ENCODE measurements at places on chromosomes 2 and 18. TPM values are rescaled to one million over a fixed set of nuclear protein-coding genes. Genes with fewer than 3 reads are reported as not detected.
A peak's percentile ranks its signal among the peaks of the same experiment; 100 is the strongest.

TXNDC9 gene
- total RNA-seq = 51.8 TPM

GRCh38 chr2:240711701-240712100 lies 20.0 kb downstream of the AQP12A start:
- no peak for DNase-seq

DNA sequence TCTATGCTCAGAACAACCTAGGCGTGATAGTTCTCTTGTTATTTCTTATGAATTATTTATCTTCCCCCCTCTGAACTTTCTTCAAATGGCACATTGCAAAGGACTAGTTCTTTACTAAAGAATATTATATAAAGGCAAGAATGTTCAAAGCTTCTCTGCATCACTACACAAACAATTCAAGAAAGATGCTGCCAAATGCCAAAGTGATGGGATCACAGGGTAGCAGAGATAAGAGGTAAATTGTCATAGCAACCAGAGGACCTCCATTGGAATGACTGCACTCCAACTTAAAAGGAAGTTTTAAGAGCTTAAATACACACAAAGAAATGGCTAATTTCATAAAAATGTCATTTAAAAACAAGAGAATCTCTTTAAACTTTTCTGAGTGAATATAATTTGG lies 72.8 kb downstream of the AQP4 start:
- peak; percentile 92 for DNase-seq

- peak; percentile 20 for DNase-seq
Measured at GRCh38 chr18:43668866-43669265, 391.6 kb upstream of the SYT4 start.

GRCh38 chr18:75977081-75977480 lies 518.0 kb downstream of the ZNF516 start:
- DNase-seq = no peak

DNA sequence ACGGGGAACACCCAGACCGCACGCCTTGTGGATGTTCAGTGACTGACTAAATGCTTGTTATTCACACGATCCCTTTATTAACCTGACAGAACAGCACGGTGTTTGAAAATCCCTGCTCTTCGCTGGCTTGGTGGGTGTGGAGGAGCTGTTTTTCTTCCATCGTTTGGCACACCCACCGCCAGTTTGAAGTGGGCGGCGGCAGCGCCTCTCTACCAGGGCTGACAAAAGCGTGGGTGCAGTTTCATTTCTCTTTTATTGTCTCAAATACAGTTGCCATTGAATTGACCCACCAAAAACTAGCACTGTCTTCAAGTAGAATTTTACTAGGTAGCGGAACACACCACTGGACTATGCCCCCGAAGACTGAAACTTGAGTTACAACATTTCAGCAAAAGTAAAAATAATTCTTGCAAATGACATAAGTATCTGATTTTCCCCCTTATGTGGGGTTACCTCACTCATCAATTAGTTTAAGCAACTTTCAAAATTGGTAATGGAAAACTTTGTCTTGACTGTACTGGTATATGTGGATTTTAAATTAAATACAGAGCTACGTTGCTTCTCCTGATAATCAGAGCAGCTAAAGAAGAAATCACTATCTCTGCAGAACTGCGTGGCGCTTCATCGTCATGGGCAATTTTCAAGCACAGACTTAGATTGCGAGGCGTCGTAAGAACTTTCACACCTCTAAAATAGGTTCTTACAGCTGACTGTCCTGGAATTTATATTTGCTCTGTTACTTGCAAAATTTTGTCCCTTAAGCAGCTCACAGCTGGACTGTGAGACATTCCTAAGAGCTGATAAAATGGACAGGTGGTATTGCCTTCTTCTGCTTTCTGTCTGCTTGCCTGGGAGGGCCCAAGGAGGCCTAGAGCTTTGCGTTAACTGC lies 60.9 kb downstream of the LDLRAD4 start:
- no peak for DNase-seq
